ENCODE measurements at places on chromosomes 12 and 14.
A peak's percentile ranks its signal among the peaks of the same experiment; 100 is the strongest.

- DNase-seq: no peak
Observed at GRCh38 chr12:117563007-117563406, 201.6 kb upstream of the NOS1 start.

GRCh38 chr14:77158882-77159255, 17.3 kb upstream of the ZDHHC22 start:
- no peak for DNase-seq

- no peak for DNase-seq
Observed at GRCh38 chr12:13435235-13435933, 238.9 kb downstream of the EMP1 start.

GRCh38 chr14:59337141-59337611, 128.0 kb downstream of the GPR135 start:
- no peak for DNase-seq

- DNase-seq: no peak
Observed at GRCh38 chr12:101777485-101777884, 38.2 kb upstream of the SYCP3 start.

- DNase-seq: no peak
Observed at GRCh38 chr12:83102499-83102898, 415.8 kb downstream of the TMTC2 start.

- no peak for DNase-seq
Observed at GRCh38 chr14:55904086-55904485, 214.1 kb upstream of the PELI2 start.

DNA sequence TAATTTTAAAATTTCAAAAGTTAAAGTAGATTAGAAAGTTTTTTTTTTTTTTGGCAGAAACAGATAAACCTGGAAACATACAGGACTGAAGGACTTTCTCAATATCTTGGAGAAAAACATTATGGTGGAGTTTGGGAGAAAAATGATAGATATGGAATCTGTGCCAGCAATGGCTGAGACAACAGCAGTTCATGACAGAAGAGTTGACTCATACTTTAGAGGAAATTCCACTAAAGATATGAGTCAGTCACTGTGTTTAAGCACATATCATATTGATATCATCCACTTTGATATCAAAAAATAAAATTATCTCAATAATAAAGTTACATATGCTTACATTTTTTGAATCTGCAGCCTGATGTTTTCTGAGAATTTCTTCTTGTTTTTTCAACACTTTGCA, 193.9 kb upstream of the OR4E1 start:
- no peak for DNase-seq

DNA sequence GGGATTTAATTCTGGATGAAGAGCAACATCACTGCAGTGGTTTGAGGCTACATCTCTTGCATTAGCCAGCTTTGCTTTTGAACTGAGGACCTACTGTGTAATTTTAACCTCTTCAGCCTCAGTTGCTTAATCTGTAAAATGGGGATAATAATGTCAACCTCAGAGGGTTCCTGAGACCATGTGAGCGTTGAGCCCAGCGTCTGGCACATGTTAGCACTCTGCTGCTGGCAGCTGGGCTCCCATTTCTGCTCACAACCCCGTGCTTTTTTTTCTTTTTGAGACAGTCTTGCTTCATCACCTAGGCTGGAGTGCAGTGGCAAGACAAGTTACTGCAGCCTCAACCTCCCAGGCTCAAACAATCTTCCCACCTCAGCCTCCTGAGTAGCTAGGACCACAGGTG, 31.6 kb downstream of the TESC start:
- no peak for DNase-seq

GRCh38 chr14:63205866-63206265, 1.6 kb downstream of the RHOJ start:
- no peak for DNase-seq

DNA sequence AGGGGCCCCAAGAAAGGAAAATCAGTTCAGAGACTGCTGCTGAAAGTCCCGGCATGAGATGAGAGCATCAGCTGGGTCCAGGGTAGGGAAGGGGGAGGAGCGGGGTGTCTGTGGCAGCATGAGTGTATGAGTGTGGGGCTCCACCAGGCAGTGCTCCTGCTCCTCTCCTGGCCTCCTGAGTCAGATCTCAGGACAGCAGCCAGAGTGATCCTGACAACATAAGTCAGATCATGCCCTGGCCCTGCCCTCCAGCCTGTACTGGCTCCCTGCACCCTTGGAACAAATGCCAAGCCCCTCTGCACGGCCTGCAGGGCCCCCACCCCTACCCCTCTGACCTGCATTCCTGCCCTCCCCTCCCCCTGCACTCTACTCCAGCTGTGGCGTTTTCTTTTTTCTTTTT, 24.2 kb upstream of the LRP1-AS start:
- no peak for DNase-seq

DNA sequence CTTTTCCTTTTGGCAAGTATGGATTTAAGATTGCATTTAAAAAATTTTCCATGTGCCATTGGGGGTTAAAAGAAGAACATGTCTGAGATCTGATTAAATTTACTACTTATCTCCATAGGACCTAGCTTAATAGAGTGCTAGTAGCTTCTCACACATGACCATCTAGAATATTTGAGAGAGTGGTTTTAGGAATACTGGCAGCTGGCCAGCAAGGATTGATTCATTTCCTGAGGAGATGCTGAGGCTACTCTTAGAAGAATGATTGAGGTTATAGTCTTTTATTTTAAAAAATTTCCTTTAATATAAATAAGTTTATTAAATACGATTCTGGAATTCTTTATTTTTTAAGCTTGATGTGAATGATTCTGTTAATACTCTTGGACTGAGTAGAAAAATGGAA, 56.2 kb downstream of the MIPOL1 start:
- no peak for DNase-seq

DNA sequence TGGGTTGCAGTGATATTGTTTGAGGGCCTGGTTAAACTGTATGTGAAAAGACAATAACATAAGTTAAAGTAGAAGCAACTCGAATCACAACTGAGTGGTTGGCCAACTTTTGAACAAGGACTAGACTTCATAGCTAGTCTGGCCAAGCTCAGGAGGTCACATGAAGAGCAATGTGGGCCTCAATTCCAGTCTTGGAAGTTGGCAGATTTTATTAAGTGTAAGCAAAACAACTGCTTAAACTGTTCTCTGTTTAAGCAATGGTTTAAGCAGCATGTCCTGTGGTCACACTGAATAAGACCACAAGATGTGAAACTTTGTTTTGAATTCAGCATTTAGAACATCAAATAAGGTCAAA, 100.4 kb downstream of the TMTC3 start:
- no peak for DNase-seq

DNA sequence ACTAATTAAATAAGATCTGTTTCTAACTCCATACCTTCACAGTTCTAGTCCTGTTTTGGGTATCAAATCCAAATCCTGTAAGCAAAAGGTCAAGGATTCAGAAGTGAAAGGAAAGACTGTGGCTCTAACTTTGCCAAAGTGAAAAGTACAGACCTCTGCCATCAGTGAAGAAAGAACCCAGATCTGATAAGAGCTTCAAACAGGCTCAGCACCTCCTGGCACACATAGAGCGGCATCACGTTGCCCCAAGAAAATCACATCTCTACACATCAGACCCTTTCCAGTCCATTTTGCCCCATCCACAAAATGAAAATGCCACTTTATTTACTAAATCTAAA, 23.2 kb downstream of the CLIP1 start:
- no peak for DNase-seq

GRCh38 chr14:58048219-58048618, 103.8 kb downstream of the ARMH4 start:
- DNase-seq: no peak

- DNase-seq: no peak
Observed at GRCh38 chr12:11686120-11686519, 36.6 kb downstream of the ETV6 start.

- peak; percentile 47 for DNase-seq
Observed at GRCh38 chr14:72736786-72737559, 156.9 kb downstream of the DPF3 start.

DNA sequence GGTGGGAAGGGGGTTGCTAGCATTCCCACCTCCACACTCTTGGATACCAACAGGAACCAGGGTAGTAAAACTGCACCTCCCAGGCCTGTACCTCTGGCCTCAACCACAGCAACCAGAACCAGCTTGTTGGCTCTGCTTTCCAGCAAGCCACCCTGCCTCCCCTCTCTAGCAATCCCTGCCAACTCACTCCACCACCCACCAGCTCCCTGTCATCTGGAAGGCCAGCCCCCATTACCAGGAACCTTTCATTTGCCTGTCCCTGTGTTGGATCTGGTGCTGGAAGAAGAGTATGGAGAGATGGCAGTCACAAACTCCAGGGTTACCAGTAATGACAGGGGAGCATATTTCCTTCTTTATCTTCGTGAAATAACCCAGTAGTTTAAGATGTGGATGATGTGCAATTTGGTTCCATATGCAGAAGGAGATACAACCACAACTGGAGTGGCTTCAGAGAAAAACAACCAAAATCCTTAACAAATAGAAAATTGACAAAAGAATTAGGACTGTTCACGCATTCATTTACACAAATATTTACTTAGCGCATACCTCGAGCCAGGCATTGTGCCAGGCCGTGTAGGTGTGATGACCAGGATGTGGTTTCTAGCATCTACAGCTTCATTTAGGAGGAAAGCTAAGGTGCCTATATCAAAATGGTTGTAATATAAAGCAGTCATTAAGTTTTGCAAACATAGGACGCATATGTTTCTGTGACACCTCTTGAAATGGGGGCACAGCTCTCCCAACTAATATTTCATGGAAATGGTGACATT, 3.4 kb downstream of the B4GALNT3 start:
- DNase-seq: no peak

DNA sequence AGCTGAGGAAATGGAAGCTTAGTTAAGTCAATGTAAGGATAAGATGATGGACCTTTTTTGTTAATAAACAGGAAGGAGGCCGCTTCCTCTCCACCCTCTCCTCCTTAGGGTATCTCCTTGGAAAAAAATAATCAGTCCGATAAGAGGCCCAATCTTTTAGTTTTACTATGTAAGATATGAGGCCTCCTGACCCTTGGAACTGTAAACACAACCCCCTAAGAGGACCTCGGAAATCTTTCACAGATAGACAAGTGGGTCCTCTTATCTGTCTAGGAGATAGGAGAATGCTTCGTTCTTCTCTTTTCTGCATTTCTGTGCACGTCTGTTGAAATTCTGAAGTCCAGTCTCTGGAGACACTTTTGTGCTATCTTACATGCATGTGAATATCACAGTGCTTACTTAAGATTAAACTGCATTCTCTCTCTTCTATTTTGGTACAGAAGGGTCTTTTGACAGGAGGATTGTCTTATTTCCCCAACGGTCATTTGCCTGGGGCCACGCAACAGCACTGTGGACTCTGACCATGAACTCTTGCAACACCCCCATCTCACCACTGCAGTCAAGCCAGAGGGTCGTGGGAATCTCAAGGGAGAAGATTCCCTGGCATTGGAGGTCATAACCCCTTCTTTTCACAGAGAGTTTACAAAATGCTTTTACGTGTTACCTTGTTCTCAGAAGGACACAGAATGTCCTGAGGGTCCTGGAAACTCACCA, 313.0 kb upstream of the RTL1 start:
- DNase-seq: no peak

- DNase-seq: no peak
Observed at GRCh38 chr14:50783563-50783962, 47.4 kb downstream of the NIN start.

GRCh38 chr12:4134448-4135263, 138.9 kb upstream of the CCND2 start:
- no peak for DNase-seq

- DNase-seq: no peak
Observed at GRCh38 chr12:14991069-14991468, 18.2 kb downstream of the PDE6H start.

DNA sequence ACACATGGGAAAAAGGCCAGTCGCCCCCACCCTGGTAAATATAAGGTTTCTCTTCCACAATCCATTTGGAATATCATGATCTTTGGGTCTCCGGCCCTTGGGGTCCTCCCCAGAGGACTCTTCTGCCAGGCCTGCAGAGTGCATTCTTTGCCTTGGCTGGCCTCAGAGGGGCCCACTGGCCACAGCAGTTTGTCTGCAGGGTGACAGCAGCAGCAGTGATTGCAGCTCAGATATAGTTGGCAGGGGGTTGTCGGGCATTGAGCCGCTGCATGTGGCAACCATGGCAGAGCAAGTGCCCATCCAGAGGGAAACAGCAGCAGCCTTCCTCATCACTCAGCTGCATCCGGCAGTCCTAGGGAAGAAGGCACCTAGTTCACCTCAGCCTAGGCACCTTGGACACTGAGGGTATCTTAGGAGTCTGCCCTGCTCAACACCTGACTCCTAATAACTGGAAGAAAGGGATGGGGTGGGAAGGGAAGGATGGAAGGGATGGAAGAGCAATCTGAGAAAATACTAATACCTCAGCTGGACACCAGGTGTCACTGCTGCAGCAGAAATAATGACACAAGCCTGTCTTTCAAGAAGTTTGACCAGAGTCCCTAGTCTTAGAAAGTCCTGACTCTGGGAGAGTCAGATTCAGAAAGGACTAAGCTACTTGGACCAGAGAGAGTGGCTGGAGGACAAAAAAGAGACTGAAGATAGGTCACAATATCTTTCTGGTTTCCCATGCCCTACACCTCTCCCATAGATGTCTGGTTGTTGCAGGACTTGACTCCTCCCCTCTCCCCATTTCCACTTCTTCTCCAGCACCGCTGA, 8.9 kb downstream of the AJUBA start:
- DNase-seq: no peak

DNA sequence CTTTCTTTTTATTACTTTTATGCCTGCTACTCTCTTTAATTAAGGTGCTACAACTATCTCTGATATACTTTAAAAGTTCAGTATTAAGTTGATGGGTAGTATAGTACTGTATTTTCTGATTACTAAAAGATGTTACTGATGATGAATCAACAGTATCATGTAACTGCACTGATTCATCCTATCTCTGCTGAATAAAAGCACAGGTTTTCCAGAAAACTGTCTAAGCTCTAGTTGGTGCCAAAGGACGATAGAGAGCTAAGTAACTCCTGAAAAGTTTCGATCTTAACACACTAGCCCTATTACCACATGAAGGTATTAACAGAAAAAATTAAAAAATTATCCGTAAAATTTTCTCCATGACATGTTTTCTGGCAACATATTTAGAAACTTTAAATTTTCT, 2.1 kb downstream of the SCAF11 start:
- DNase-seq: no peak

DNA sequence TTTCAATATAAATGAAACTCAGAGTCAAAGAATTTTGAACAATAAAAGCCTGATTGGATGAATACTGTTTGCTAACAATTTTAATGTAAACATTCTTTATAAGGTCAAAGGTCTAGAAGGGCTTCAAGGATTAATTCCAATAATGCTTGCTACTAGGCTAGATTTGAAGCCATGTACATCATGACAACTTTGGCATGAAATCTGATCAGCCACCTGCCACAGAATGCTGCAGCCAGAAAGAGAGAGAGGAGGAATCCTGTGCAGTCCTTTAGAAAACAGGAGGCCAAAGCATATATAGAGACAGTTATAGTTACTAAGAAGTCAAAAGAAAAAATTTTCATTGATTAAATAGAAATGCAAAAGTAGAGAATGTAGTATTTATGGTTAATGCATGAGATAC, 47.1 kb downstream of the ABCD2 start:
- DNase-seq: no peak

- no peak for DNase-seq
Observed at GRCh38 chr14:77212943-77213678, 31.5 kb downstream of the TMEM63C start.
